ENCODE measurements at places on chromosomes 5 and 9.

GRCh38 chr5:153742060-153742459, 251.6 kb downstream of the GRIA1 start:
- DNase-seq, result no peak

DNA sequence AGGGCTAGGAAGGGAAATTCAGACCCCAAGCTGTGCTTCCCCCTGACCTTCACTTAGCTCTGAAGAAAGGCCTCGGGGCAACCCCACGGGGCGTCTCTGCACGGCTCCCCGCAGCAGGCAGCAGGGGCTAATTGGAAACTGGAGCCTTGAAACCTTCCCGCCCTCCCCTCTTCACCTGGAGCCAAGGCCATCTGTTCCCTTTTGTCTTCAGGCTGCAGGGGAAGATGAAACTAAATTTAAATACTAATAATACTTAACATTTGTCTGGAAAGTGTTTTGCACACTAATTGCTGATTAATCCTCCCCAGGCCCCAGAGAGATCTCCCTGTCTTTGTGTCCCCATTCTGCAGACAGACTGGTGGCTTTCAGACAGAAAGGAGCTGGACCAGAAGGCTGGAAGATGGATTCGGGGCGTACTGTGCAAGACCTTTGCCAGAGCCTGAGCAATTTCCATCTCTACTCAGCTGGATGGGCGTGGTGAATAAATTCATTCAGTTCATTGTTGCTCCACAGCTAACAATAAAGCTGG, 34.1 kb upstream of the CPLX2 start:
- no peak for DNase-seq

- DNase-seq, result no peak
These were observed 587.6 kb upstream of the CDH18 start for GRCh38 chr5:20575571-20575970.

DNA sequence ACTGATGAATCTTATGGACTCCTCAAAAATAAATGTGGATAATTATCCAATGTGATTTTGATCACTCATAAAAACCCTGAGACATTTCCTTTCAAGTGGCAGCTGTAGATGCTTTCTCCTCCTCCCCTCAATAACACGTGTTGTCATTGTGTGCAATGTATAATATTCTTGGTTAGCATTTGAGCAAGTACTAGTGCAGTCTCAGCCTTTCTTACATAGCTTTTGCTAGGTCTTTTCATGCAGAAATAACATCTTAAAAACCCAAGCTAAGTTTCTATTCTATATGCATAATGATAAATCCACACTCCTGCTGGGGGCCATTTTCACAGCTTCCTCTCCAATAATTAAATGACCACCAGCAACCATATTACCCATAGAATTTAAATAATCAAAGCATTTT, 1835.2 kb upstream of the NUDT12 start:
- no peak for DNase-seq

- no peak for DNase-seq
These were observed 137.7 kb downstream of the HSD17B3 start for GRCh38 chr9:96164268-96164683.

- no peak for DNase-seq
These were observed 36.7 kb upstream of the GABBR2 start for GRCh38 chr9:98745470-98745869.

DNA sequence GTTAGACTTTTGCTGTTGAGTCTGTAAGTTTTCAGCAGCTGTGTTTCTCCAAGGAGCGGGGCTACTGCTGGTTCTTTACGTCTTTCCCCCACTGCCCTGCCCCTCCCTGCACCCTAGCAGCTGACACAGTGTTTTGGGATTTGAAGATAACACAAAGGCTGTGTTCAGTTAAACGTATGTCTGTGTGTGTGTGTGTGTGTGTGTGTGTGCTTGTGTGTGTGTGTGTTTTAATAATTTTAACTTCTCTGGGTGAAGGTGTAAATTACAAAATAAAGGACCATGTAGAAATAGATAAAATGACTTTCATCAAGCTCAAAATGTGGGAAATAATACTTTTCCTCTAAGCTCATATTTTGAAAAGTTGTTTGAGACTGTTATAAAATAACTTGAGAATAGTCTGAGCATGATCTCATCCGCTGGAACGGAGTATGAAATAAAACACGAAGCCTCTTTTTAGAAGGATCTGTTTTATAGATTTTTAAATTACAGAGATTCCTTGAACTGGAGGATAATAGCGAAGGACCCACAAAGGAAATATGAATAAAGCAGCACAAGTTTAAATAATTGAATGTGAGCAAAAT, 10.9 kb downstream of the ABL1 start:
- DNase-seq, result no peak

DNA sequence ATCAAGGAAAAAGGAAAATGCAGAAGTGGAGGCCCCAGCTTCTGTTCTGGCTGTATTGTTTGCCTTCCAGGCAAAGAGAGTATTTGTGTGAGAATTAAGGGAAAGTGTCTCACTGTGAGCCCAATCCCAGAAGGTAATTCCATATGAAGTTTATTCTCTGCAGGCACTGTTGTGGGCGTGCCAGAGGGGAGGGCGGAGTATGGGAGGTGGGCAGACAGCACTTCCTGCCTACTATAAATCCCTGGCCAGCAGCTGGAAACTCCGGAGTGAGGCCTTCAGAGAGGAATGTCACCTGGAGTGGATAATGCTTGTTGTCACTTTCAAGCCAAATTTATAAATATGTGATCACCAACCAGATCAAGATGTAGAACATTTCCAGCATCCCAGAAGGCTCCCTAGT, 209.5 kb downstream of the ARHGAP26 start:
- DNase-seq, result no peak

All from central memory CD4-positive, alpha-beta T cell (primary cell).